ENCODE measurements at places on chromosomes 3 and 15. TPM values are rescaled to one million over a fixed set of nuclear protein-coding genes. Genes with fewer than 3 reads are reported as not detected.

Gene TF
- 7.9 TPM for total RNA-seq

- peak; percentile 38 for DNase-seq
Observed at GRCh38 chr15:74541494-74542165, 610 bp downstream of the ARID3B start.

Gene COL6A6
- not detected for total RNA-seq

DNA sequence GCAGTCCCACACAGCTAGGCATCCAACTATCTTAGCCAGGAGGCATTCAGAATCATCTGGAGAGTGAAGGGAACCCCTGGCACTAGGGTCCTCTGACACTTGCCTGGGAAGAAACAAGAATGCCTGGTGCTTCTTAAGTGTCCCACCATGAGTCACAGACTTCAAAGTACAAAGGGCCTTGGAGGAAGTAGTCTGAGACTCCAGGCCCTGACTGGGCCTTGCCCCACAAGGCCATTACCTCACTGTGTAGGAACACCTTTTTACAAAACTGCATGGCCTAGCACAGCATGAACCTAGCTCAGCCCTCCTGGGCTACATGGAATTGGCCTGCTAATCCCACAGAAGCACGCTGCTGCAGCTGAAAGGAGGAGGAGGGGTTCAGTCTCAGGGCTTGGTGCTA lies 104.5 kb upstream of the SLCO2A1 start:
- DNase-seq: no peak

Gene CEP152
- total RNA-seq: 7.9 TPM
